IPS DF 6.9 (cell line): ENCODE measurements at places on chromosomes 13 and 19.

- DNase-seq, result no peak
These were observed 13.0 kb downstream of the PROZ start for GRCh38 chr13:113171250-113172125.

- no peak for DNase-seq
These were observed 82.0 kb downstream of the SIPA1L3 start for GRCh38 chr19:37988758-37989635.

DNA sequence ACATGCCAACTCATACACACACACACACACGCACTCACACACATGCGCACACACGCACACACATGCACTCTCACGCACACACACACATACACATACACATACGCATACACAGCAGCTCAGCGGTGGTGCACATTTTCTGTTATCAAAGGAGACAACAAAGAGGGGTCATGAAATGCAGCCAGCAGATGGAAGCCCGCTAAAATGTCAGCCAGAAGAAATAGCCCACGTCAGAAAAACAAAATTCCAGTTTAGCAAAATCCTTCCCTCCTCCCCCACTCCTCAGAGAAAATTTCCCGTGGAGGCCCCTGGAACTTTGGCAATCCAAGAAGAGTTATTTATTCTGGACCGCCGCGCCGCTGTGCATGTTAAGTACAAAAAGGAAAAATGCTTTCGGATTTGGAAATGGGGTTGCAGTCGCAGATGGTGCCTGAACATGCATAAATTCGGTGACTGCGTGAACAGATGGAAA lies 114.6 kb upstream of the VSTM2B start:
- no peak for DNase-seq

DNA sequence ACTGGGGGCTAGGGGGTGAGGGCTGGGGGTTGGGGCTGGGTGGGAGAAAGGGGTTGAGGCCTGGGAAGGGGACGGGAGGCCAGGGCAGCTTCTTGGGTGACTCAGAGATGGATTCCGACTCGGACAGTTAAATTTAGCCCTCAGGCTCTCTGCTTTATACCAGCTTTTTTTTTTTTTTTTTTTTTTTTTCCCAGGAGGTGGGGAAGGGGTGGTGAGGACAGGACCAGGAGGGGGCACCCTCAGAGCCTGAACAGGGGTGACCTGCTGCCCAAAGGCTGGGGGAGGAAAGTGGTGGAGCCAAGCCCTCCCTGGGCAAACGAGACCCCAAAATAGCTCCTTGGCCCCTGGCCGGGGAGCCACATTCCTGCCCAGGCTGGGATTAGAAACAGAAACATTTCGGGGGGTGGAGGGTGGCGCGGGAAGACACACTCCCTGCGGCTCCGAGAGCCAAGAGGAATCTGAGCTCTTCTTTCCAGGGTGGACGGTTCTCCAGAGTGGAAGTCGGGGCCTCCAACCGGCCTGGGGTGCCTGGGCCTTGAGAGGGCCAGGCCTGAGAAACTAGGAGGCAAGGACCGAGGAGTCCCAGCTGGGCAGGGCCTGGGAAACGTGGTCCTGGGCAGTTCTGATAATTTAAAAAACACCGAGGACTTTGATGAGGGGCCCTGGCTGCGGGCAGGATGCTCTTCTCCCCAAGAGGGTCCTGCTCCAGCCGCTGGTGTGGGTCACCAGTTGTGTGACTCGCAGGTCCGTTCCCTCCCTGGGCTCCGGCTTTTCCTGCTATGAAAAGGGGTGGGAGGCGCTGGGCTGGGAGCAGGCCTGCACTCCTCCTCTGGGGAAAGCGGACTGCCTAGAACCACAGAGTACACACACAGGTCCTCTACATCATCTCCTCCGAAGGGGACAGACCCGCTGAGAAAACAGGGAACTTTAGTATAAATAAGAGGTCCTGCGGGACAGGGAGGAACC lies 813 bp upstream of the DMPK start:
- DNase-seq, result no peak

GRCh38 chr19:52391135-52391534 lies 6.5 kb upstream of the ZNF528 start:
- no peak for DNase-seq

DNA sequence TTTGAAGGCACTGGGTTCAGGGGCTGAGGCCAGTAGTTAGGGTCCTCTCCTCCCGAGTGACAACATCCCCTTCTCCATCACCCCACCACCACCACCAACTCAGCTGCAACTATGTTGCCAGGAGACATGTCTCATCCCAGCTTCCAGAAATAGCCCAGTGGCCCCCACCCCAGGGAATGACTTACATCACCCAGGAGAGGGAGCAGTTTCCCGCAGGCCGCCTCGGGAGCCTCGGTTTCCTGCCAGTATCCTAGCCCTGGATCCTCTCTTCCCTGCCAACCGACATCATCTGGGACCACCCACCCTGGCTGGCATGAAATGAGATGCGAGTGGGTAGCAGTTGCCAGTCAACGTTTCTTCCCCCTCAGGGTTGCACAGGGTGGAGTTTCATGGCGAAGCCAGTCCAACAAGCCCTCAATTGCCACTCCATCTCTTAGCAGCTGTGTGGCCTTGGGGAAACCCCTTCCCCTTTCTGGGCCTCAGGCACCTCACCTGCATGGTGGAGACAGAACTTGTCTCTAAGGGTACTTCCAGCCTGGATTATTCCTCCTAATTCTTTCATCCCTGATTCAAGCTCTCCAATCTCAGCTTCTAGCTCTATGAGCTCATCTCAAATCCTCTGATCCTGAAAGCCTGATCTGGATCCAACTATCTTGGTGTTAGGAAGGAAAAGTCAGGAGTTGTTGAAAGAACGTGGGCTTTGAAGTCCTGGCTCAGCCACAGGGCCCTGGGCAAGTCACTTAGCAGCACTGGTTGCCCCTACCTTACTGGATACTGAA lies 3.9 kb upstream of the GSK3A start:
- DNase-seq, result no peak
